ENCODE measurements at places on chromosomes 3 and 15.

DNA sequence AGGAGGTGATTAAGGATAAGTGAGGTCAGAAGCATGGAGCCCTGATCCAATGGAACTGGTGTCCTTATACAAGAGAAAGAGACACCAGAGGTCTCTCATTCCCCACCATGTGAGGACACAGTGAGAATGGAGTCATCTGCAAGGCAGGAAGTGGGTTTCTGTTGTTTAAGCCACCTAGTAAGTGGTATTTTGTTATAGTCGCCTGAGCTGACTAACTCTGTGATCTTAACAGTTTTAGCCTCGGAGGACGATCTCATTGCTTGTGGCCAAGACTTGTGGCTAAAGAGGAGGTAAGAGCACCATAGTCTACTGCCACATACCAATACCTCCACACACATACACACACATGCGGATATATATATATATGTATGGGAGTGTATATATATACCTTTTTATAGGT lies 73.8 kb downstream of the MCTP2 start:
- no peak for DNase-seq

- no peak for DNase-seq
Measured at GRCh38 chr15:40984964-40985363, 31.7 kb downstream of the CHAC1 start.

DNA sequence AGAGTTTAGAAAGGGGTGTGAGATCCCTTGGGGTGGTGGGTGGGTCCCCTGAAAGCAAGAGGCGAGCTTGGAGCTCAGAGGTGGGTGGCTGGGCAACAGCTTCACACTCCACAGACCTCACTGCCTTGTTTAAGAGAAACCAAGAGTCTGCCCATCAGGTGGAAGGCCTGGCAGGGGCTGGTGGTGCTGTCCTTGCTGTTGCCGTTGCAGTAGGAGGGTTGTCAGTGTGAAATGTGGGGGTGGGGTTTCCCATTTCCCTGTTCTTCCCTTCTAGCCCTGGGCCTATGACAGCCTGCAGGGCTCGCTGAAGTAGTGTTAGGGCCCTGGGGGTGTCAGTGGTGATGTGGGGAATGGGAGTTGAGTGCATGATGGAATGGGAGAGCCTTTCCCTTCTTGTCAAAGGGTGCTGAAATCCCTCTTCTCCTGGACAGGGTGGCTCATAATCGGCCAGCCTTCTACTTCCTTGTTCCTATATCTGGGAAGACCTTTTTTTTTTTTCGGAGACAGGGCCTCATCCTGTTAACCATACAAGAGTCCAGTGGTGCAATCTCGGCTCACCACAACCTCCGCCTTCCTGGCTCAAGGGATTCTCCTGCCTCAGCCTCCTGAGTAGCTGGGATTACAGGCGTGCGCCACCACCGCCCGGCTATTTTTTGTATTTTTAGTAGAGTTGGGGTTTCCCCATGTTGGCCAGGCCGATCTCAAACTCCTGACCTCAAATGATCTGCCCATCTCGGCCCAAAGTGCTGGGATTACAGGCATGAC lies 4.3 kb downstream of the PLEKHO2 start:
- DNase-seq: no peak

DNA sequence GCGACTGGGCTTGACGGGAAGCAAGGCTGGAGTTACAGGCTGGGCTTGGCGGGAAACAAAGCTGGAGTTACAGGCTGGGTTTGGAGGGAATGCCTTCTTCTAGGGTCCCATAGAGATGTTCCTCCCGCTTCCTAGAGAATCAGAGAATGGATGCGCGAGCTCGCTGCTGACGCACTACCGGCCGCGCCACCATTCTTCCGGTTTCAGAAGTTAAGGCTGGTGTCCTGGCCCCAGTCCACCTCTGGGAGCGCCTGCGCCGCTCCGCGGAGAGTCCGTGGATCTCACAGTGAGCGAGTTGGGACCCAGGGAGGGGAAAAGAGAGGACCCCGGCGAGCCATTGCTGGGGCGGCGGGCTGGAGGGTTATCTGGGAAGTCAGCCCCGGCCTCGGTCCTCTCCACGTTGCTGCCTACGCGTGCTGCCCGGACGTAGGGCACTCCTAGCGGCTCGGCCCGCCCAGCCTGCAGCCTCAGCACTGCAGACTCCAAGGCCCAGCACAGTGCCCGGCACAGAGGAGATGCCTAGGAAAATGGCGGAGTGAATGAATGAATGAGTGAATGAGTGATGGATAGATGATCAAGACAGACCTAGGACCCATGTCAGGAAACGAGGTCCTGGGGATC lies at the start of gene ZNF502:
ZNF502 (plus strand) TSS at position 206 of the 621 bp plus-strand sequence. CDS start 7,602 bp downstream, outside the sequence.
- DNase-seq: peak; percentile 43

DNA sequence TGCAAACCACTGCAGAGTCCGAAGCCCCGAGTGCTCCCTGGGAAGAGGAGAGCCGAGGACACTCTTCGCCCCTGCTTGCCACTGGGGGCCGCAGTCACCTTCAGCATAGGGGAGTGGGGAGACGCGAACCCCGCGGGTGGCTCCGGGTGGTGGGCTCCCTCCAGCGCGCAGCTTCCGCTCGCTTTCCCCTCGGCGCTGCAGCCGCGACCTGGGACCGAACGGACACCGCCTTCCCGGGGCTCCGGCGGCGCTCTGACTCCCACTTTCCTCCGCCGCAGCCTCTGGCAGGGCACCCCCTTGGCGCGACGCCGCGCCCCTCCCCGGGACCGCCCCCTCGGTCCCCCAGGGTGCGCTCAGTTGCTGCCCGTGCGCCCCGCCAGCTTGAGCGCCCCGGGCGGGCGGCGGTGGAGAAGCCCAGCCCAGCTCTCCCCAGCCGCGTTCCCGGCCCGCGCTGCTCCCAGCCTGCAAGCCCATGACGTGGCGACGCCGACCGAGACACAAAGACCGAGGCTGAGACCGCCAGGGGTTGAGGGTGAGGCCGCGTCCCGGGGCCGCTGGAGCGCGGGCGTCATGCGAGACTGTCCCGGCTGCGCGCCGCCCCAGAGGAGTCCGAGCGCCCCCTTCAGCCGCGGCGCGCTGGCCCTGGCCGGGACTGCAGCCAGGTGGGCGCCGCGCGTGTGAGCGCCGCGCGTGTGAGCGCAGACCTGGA lies at the start of gene MINAR1:
MINAR1 (plus strand) TSS at position 701 of the 709 bp plus-strand sequence. CDS start 23,812 bp downstream, outside the sequence.
- no peak for DNase-seq

Data from activated CD4-positive, alpha-beta T cell treated with anti-CD3 and anti-CD28 coated beads for 24 hours (primary cell).